ENCODE measurements at places on chromosomes 12 and 14. TPM values are rescaled to one million over a fixed set of nuclear protein-coding genes. Genes with fewer than 3 reads are reported as not detected.
A peak's percentile ranks its signal among the peaks of the same experiment; 100 is the strongest.

- H3K36me3 ChIP-seq, result no peaks in the 10 kb centered on the region
- no peaks in the 10 kb centered on the region for H3K27me3 ChIP-seq
- DNase-seq, result peak; percentile 16
Observed at GRCh38 chr14:45785240-45785639, 532.2 kb upstream of the MIS18BP1 start.

DNA sequence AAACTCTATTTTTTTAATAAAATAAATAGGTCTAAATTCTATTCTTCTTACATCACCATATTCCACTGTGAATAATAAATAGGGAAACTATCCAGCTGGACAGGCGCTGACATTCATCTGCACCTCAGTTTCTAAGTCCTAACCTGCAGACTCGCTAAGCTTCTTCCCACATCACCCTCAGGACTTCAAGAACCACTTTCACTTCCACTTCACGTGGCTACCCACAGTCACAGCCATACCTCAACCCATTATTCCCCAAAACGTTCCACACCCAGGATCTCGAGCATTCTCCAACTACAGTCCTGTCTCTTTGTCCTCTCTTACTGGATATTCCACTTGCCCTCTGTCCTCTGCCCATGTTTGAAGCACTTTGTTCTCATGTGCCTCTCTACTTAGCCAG lies 71.1 kb downstream of the C2CD5 start:
- DNase-seq, result no peak
- no peaks in the 10 kb centered on the region for H3K36me3 ChIP-seq
- H3K4me1 ChIP-seq, result no peaks in the 10 kb centered on the region
- no peak overlapping the region for H3K27ac ChIP-seq
- H3K27me3 ChIP-seq, result no peaks in the 10 kb centered on the region

- no peak overlapping the region for H3K27ac ChIP-seq
- H3K27me3 ChIP-seq, result no peaks in the 10 kb centered on the region
- H3K4me3 ChIP-seq, result no peak overlapping the region
- H3K36me3 ChIP-seq, result no peaks in the 10 kb centered on the region
Observed at GRCh38 chr14:68986926-68987652, 8.0 kb upstream of the ACTN1 start.

- no peaks in the 10 kb centered on the region for H3K36me3 ChIP-seq
- DNase-seq, result no peak
- no peak overlapping the region for H3K27ac ChIP-seq
- no peak overlapping the region for H3K4me3 ChIP-seq
- no peaks in the 10 kb centered on the region for H3K27me3 ChIP-seq
Observed at GRCh38 chr14:97212399-97212798, 415.2 kb downstream of the VRK1 start.

GRCh38 chr14:51612449-51612848 lies 39.3 kb upstream of the FRMD6 start:
- no peak overlapping the region for H3K4me3 ChIP-seq
- no peak for DNase-seq
- H3K4me1 ChIP-seq, result peaks cover 13% of the 10 kb centered on the region
- H3K27me3 ChIP-seq, result no peaks in the 10 kb centered on the region
- H3K36me3 ChIP-seq, result no peaks in the 10 kb centered on the region

GRCh38 chr14:103839579-103839978 lies 7.8 kb downstream of the PPP1R13B start:
- H3K4me3 ChIP-seq, result no peak overlapping the region
- no peaks in the 10 kb centered on the region for H3K27me3 ChIP-seq
- peaks cover 21% of the 10 kb centered on the region for H3K4me1 ChIP-seq
- no peak for DNase-seq
- H3K27ac ChIP-seq, result no peak overlapping the region

- H3K36me3 ChIP-seq, result no peaks in the 10 kb centered on the region
- no peak overlapping the region for H3K4me3 ChIP-seq
- no peaks in the 10 kb centered on the region for H3K4me1 ChIP-seq
- no peak overlapping the region for H3K27ac ChIP-seq
- H3K27me3 ChIP-seq, result no peaks in the 10 kb centered on the region
Observed at GRCh38 chr14:88242446-88242845, 80.6 kb downstream of the KCNK10 start.

DNA sequence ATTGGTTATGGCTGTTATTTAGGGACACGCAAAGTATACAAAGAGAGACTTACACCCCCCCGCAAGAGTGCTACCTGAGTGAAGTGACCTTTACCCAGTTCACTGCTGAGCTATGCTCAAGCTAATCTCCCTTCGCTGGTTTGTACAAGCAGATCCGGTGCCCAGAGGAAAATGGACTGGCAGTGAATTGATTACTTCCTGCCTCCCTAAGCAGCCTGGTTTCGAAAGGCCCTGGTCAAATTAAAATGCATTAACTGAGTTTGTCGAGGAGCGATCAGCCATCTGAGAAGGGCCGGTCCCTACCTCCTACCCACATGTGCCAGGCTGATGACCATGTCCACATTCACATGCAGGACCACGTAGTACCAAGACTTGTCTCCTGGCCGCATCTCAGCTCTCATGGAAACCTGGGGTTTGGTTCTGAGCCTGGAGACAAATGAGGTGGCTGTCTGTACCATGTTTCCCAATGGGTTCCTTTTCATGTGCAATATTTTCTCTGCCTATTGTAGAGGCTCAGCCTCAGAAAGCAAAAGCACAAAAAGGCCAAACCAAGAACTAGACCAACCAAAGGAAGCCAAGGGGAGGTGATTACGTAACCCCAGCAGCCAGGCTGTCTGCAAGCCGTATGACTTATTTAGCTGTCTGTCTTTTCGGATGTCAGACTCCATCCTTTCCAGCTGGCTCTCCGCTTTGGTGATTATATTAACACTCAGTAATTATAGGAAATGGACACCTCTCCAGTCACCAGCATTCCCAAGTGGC lies 284.7 kb upstream of the PWP1 start:
- no peaks in the 10 kb centered on the region for H3K36me3 ChIP-seq
- H3K4me1 ChIP-seq, result no peaks in the 10 kb centered on the region
- DNase-seq, result no peak

DNA sequence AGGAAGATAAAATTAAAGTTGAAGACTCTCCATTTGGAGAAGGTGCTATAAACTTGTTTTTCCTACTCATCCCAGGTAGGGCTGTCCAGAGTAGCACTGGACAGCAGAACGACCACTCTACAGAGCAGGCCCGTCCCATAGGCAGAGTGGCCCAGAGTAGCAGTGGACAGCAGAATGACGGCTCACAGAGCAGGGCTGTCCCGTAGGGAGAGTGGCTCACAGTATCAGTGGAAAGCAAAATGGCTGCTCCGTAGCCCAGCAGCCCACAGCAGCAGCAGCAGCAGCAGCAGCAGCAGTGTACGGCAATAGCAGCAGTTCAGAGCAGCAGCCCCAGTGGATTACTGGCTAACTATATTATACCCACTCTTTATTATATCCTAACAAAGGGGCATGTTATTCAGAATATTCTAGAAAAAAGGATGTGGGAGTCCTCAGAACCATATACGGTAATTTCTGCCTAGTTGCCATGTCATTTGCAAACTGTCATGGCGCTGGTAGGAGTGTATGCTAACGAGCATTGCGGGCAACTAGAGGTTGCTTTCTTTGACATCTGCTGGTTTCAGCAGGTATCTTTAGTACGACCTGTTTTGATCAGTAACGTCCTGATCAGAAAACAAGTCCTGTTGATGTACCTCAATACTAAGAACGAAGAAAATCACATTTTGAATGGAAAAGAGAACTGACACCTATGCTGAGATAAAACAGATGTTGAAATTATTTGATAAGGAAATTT lies 567.3 kb downstream of the SLC16A7 start:
- no peaks in the 10 kb centered on the region for H3K4me1 ChIP-seq
- no peaks in the 10 kb centered on the region for H3K27me3 ChIP-seq
- no peak overlapping the region for H3K4me3 ChIP-seq
- H3K36me3 ChIP-seq, result no peaks in the 10 kb centered on the region
- DNase-seq, result no peak

GRCh38 chr12:19402743-19403431 lies 36.4 kb upstream of the AEBP2 start:
- no peaks in the 10 kb centered on the region for H3K4me1 ChIP-seq
- H3K27ac ChIP-seq, result no peak overlapping the region
- DNase-seq, result peak; percentile 40
- no peak overlapping the region for H3K4me3 ChIP-seq

GRCh38 chr12:117603316-117604113 lies 242.1 kb upstream of the NOS1 start:
- no peak for DNase-seq
- H3K27ac ChIP-seq, result no peak overlapping the region
- H3K27me3 ChIP-seq, result no peaks in the 10 kb centered on the region
- H3K4me3 ChIP-seq, result no peak overlapping the region
- peaks cover 4% of the 10 kb centered on the region for H3K4me1 ChIP-seq

GRCh38 chr14:29608861-29609260 lies 318.8 kb downstream of the PRKD1 start:
- peaks cover 13% of the 10 kb centered on the region for H3K4me1 ChIP-seq
- no peak for DNase-seq
- H3K27ac ChIP-seq, result no peak overlapping the region
- H3K27me3 ChIP-seq, result no peaks in the 10 kb centered on the region
- no peak overlapping the region for H3K4me3 ChIP-seq
- H3K36me3 ChIP-seq, result no peaks in the 10 kb centered on the region

GRCh38 chr12:30700216-30700900 lies 4.7 kb upstream of the IPO8 start:
- no peak overlapping the region for H3K27ac ChIP-seq
- H3K4me1 ChIP-seq, result peaks cover 5% of the 10 kb centered on the region

- no peak overlapping the region for H3K27ac ChIP-seq
- no peaks in the 10 kb centered on the region for H3K4me1 ChIP-seq
- H3K36me3 ChIP-seq, result no peaks in the 10 kb centered on the region
- DNase-seq, result no peak
- H3K27me3 ChIP-seq, result no peaks in the 10 kb centered on the region
Observed at GRCh38 chr14:45893127-45893526, 640.1 kb upstream of the MIS18BP1 start.

GRCh38 chr14:53884601-53885000 lies 72.0 kb downstream of the BMP4 start:
- H3K4me3 ChIP-seq, result no peak overlapping the region
- H3K4me1 ChIP-seq, result peaks cover 9% of the 10 kb centered on the region
- H3K27me3 ChIP-seq, result no peaks in the 10 kb centered on the region
- no peak overlapping the region for H3K27ac ChIP-seq
- no peak for DNase-seq

GRCh38 chr12:5348491-5348890 lies 83.4 kb upstream of the NTF3 start:
- no peaks in the 10 kb centered on the region for H3K36me3 ChIP-seq
- no peak overlapping the region for H3K27ac ChIP-seq
- no peak overlapping the region for H3K4me3 ChIP-seq
- H3K27me3 ChIP-seq, result no peaks in the 10 kb centered on the region
- DNase-seq, result no peak

DNA sequence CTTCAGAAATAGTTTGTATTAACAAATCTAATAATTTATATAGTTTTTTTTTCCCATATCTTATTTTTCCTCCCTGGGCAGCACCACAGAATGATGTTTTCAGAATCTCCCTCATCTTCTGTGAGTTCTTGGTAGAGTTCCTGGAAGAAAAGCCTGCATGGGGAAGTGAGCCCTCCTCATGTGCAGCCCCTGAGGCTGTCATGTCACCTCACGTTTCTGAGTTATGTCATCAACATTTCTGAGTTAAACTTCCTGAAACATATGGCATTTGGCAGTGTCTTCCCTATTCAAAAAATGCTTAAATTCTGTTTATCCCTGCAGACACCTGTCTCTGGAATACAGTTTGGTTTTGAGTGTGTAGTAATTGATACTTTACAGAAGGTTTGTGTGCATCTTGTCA lies 979.0 kb downstream of the TMEM121 start:
- no peaks in the 10 kb centered on the region for H3K4me1 ChIP-seq
- no peaks in the 10 kb centered on the region for H3K27me3 ChIP-seq
- no peak overlapping the region for H3K27ac ChIP-seq
- no peaks in the 10 kb centered on the region for H3K36me3 ChIP-seq

- H3K27me3 ChIP-seq, result no peaks in the 10 kb centered on the region
- no peak overlapping the region for H3K27ac ChIP-seq
- no peak overlapping the region for H3K4me3 ChIP-seq
- no peaks in the 10 kb centered on the region for H3K36me3 ChIP-seq
- no peaks in the 10 kb centered on the region for H3K4me1 ChIP-seq
- DNase-seq, result no peak
Observed at GRCh38 chr12:78871566-78871965, 7.0 kb downstream of the SYT1 start.

DNA sequence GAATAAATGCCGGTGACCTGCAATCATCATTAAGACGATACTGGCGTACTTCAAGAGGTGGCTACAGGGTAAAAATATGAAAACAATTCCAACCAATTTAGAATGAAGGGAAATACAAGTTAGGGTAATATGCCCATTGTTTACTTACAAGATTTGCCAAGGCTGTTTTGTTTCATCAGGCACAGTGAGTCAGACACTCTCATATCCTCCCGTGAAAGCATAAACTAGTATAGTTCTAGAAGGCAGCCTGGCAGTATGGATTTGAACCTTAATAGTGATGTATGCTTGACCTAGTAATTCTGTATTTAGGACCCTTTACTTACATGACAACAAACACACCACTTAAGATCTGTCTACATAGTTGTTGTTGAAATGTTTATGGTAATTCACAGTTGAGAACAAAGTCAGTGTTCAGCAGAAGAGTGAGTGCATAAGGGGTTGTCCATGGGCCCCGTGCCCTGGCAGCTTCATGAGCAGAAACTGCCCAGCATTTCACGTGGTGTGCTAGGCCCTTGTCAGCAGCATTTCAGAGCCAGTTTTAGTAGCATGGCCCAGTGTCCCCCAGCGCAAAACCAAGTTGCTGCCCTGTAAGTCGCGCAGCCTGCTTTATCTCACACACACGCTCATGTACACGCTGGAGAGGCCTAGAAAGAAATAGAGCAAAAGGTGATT lies 80.8 kb downstream of the EP400 start:
- peaks cover 56% of the 10 kb centered on the region for H3K36me3 ChIP-seq
- H3K27ac ChIP-seq, result no peak overlapping the region
- no peaks in the 10 kb centered on the region for H3K4me1 ChIP-seq
- no peak for DNase-seq
- H3K4me3 ChIP-seq, result no peak overlapping the region

GRCh38 chr12:68280240-68280639 lies 26.8 kb upstream of the IL22 start:
- no peaks in the 10 kb centered on the region for H3K27me3 ChIP-seq
- no peaks in the 10 kb centered on the region for H3K36me3 ChIP-seq
- no peak overlapping the region for H3K4me3 ChIP-seq

DNA sequence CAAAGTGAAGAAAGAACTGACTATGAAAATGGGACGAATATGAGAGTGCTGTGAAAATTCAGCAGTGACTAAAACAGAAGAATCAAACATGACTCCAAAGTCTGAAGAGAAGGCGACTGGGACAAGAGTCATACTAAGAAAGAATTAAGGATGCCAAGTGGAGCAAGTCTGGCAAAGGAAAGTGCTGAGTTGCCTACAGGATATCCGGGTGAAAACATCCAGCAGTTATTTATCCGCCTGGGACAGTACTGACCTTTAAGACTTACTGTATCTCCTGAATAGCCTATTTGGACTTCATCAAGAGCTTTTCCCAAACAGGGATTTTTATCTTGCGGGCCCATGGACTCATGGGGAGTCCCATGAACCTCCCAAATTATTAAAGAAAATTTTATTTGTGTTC lies 41.1 kb downstream of the KICS2 start:
- peak; percentile 32 for DNase-seq
- no peaks in the 10 kb centered on the region for H3K36me3 ChIP-seq
- H3K4me1 ChIP-seq, result no peaks in the 10 kb centered on the region

- H3K27ac ChIP-seq, result no peak overlapping the region
- DNase-seq, result no peak
- H3K4me3 ChIP-seq, result no peak overlapping the region
- H3K27me3 ChIP-seq, result no peaks in the 10 kb centered on the region
- no peaks in the 10 kb centered on the region for H3K36me3 ChIP-seq
Observed at GRCh38 chr12:71240946-71241345, 83.1 kb upstream of the TSPAN8 start.

KRT78 gene
- not detected for total RNA-seq

NOVA1 gene
- 6.9 TPM for total RNA-seq

MPHOSPH9 gene
- total RNA-seq, result 13.5 TPM

PRIMA1 gene
- 0.33 TPM for total RNA-seq

MEG3 gene
- total RNA-seq, result 150 TPM

ASIC1 gene
- total RNA-seq, result 0.99 TPM

PKP2 gene
- total RNA-seq, result 6.9 TPM

PTHLH gene
- total RNA-seq, result not detected

PUS7L gene
- total RNA-seq, result 7.3 TPM
